ENCODE measurements at places on chromosomes 1 and 21. TPM values are rescaled to one million over a fixed set of nuclear protein-coding genes. Genes with fewer than 3 reads are reported as not detected.

The EDARADD gene
- 0.44 TPM for polyA plus RNA-seq

The KCNJ9 gene
- polyA plus RNA-seq: 0.01 TPM

The GCSAML gene
- under 0.01 TPM for polyA plus RNA-seq

The TRIM58 gene
- 0.06 TPM for polyA plus RNA-seq

The TPRG1L gene
- polyA plus RNA-seq: 34.8 TPM

The AMY1B gene
- not detected for polyA plus RNA-seq

DNA sequence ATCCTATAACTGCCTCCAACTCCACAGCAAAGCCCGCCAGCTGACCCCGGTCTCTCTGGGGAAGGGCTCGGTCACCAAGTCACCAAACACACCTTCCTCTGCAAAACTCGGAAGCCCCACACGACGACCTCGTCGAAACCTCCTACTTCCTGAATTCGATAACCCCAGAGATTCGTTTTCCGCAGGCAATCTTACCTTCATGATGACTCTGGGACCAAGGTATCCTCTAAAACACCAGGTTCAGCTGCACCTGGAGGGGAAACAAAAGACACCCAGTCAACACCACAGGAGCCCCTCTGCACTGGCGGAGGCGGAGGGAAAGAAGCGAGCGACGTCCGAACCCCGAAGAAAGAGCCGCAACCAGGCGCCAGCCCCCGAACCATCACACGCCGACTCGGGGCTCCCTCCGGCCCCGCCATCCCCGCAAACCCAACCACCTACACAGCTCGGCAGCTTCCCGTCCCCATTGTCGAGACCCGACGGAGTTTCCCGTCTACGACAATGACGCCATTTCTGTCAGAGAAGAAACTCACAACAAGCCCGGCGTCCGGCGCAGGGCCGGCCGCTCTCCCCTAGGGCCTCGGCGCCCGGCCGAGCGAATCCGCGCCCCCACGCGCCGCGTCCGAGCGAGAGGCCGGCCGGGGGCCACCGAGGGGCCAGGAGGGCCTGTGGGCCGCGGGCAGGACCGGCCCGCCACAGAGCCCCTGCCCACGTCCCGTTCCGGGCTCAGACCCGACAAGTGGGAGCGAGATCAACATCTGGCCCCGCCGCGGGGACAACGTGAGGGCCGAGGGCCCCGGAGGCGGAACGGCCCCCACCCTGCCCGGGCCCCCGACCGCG is 1.0 kb downstream of the ARID4B start:
- DNase-seq: peak; percentile 33

- DNase-seq: peak; percentile 6
Observed at GRCh38 chr1:78491451-78492071, 787 bp downstream of the PTGFR start.

DNA sequence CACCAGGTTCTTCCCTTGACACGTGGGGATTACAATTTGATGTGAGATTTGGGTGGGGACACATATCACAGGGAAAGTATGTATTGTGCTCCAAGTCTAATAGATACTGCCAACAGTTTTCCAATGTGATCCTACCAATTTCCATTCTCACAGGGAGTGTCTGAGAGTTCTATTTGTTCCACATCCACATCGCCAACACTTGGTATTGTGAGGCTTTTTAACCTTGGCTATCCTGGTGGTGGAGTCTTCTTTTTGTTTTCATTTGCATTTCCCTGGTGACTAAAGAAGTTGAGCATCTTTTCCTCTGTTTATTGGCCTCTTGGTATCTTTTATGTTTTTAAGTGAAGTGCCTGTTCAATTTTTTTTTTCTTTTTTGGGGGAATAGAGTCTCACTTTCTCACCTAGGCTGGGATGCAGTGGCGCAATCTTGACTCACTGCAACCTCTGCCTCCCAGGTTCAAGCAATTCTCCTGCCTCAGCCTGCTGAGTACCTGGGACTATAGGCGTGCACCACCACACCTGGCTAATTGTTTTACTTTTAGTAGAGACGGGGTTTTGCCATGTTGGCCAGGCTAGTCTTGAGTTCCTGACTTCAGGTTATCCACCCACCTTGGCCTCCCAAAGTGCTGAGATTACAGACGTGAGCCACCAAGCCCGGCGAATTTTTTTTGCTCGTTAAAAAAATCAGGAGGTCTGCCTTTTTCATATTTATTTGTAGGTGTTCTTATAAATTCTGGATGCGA is 15.9 kb upstream of the PADI1 start:
- no peak for DNase-seq

DNA sequence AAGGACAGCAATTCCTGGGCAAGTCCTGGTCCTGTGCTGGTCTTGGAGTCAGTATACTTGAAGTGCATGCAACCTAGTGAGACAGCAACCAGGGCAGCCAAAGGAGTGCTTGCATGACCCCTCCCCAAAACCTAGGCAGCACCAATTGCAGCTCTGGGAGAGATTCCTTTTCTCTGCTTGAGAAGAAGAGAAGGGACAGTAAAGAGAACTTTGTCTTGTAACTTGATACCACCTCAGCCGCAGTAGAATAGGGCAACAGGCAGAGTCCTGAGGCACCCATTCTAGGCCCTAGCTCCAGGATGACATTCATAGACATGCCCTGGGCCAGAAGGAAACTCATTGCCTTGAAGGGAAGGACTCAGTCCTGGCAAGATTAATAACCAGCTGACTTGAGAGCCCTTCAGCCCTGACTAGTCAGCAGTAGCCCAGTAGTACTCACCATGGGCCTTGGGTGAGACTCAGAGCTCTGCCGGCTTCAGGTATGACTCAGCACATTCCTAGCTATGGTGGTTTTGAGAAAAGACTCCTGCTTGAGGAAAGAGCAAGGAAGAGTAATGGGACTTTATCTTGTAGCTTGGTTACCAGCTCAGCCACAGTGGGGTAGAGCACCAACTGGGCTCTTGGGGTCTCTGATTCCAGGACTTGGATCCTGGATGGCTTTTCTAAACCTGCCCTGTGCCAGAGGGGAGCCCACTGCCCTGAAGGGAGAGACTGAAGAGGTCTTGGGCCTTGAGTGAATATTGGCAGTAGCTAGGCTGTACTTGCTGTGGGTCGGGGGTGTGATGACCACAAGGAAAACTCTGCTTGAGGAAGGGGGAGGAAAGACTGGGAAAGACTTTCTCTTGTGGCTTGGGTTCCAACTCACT is 51.7 kb upstream of the ACADM start:
- DNase-seq: no peak

DNA sequence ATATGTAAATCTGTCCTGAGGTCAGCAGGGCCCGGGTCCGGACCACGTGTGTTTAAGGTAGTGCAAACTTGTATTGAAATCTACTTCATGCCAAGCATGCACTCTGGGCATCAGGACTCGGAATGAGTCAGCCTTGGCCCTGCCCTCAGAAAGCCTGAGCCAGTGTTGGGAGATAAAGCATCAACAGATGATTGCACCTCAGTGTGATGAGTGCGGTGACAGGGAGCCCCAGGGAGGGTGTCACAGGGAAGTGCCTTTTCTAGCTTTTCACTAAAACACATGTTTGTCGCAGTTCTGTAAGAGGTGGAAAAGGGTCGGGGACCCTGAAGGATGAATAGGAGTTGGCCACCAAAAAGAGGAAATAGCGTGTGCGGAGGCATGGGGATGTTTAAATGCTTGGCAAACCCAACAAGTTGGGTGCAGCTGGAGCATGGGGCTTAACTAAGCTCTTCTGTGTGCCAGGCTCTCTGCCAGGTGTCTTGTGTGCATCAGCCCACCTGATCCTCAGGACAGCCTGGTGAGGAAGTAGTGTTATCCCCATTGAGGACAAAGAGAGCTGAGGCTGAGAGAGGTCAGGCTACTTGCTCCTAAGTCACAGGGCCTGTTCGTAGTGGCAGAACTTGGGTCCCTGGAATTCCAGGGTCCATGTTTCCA is 48.2 kb upstream of the EPB41 start:
- DNase-seq: no peak

DNA sequence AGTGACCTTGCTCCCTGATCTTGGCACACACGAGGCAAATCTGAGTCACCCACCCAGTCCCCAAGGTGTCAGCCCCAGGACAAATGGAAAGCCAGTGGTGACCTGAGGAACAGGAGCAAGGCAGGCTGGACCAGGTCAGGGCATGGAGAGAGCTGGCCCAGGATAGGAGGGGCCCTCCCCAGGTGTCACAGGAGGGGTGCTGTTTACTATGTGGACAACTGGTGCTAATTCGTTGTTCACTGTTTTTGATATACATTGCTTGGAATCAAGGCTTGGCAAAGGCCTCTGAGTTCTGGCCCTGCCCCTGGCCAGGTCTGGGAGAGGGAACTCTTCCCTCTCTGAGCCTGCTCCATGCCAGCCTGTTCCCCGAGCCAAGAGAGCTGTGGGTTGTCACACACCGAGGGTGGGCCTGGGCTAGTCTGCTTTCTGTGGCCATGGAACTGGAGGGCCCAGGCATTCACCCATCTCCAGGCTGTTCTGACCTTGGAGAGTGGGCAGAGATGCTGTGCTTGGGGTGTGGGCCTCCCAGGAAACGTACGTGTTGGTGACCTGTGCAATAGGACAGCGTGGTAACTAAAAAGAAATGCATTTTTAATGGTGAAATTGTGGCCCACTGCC is 41.8 kb downstream of the CRYAA start:
- DNase-seq: no peak

DNA sequence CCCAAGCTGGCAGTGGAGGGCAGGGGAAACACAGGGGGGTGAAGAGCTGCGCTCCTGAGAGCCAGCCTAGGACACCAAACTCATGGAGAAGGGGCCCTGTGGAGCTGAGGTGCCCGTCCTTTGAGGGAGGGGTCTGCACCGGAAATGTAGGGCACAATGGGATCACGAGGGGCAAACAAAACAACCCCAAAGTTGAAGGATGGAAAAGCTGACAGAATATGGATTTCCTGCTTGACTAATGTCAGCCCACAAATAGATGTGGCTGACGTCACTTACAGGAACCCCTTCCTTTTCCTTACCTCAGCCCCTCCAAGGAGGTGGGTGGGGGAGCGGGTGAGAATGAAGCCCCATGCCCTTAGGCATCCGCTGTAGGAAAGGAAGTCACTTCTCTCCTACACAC is 110.9 kb downstream of the KCNN3 start:
- DNase-seq: no peak
